CD8-positive, alpha-beta memory T cell (primary cell): ENCODE measurements at places on chromosomes 4 and X. TPM values are rescaled to one million over a fixed set of nuclear protein-coding genes. Genes with fewer than 3 reads are reported as not detected.

DNA sequence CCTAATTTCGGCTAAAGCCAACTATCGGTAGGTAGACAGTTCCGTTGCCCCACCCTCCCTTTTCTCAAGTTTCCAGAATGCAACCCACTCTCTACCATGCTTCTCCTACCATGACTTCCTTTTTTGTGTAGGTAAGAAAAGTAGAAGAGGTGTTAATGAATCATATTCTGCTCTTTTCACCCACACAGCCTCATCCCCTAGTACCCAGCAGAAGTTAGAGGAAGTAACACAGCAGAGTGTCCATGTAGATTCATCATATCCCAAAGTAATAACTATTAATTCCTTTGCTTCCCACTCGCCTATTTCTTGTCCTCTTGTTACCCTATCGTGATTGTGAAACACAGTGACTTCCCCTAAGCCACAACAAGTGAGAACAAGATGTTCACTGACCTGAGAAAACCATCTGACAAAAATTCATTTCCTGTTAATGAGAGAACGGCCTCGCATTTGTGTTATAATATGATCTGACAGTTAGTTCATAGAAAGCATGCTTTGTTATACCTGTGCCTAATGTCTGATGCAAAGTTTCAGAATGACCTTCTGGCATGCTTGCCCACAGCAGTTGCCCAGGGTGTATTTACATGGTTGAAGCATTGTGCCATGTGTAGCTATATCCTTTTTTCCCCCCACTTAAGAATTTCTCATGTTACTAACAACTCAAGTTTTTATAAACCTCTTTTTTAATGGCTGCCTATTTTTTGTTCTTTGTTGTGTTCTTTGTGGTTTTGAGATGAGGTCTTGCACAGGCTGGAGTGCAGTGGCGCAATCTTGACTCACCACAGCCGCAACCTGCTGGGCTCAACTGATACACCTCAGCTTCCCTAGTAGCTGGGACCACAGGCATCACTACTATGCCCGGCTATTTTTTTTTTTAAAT is 185.6 kb downstream of the RAP1GDS1 start:
- DNase-seq, result peak; percentile 61

The GRID2 gene
- not detected for total RNA-seq

The HOPX gene
- 171 TPM for total RNA-seq

DNA sequence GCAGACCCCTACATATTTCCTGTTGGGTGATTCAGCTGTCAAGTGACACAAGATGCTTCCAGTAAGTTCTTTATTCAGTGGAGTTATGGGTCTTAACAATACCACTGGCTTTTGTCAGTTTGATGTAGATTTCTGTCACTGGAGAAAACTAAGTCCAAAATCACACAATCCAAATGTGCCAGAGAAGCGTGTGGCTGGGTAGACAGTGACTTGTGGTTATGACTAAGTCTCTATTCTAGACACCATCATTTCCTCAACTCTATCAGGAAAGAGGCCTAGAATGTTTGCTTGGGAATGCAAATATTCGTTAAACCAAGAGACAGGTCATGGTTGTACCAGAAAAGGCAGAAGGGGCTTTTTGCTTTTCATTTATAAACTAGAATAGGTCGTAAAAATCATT is 54.4 kb upstream of the HS3ST1 start:
- no peak for DNase-seq

DNA sequence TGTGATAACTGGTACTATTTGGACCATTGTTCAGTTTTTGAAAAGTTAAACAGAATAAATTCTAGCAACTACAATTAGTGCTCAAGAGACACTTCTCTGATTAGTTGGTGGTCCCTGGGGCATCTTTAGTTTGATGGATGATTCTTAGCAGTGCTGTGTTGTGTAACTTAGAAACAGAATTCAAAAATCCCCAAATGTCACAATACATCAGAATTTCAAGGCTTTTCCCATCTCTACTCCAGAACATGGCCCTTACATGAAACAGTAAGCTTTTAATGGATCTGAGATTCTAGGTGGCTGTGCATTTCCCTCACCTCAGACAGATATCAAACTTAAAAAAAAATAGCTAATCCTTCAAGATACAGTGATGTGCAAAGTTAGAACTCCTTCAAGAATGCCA is 104.4 kb upstream of the CXCL13 start:
- no peak for DNase-seq

GRCh38 chr4:17915439-17915838 is 104.7 kb downstream of the NCAPG start:
- DNase-seq, result no peak

The PPP1R3F gene
- 4.5 TPM for total RNA-seq

- DNase-seq, result peak; percentile 52
Observed at GRCh38 chr4:109302361-109303139, at the start of gene COL25A1. Gene COL25A1 (minus strand): TSS chr4:109302658.

The LARP7 gene
- 46.1 TPM for total RNA-seq

The DAPP1 gene
- total RNA-seq, result 20.9 TPM

The QRFPR gene
- not detected for total RNA-seq

DNA sequence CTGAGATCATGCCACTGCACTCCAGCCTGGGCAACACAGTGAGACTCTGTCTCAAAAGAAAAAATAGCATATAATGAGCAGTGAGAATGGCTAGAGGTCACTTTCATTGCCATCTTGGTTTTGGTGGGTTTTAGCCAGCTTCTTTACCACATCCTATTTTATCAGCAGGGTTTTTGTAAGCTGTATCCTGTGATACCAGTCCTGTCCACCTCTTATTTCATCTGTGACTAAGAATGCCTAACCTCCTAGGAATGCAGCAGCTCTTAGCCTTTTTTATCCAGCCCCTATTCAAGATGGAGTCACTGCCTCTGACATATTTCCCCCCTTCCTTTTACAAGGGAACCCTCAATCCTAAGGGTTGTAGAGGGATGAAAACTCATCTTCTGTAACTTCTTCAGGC is 26.1 kb upstream of the IGFBP7 start:
- no peak for DNase-seq

DNA sequence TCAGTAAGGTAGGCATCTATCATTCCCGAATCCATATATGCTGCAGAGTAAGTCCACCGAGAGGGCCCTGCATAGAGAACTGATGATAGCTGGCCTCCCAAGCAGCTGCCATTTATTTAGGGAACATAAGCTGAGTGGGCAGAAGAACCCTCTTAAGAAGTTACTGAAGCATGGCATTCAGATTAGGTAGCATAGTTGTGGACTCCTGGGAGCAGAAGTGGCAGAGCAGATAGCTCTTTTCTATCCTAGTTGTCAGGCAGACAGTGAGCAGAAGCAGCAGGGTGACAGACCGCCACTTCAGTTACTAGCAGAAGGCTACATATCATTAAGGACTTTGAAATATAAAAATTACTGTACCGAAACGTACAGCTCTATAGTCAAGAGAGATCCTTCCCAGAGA is 454.7 kb downstream of the PPP4R3C start:
- no peak for DNase-seq

- no peak for DNase-seq
Observed at GRCh38 chrX:93420525-93421082, 252.8 kb downstream of the NAP1L3 start.

GRCh38 chr4:13559413-13559812 is 15.1 kb upstream of the NKX3-2 start:
- no peak for DNase-seq

The RBM47 gene
- 1.4 TPM for total RNA-seq

DNA sequence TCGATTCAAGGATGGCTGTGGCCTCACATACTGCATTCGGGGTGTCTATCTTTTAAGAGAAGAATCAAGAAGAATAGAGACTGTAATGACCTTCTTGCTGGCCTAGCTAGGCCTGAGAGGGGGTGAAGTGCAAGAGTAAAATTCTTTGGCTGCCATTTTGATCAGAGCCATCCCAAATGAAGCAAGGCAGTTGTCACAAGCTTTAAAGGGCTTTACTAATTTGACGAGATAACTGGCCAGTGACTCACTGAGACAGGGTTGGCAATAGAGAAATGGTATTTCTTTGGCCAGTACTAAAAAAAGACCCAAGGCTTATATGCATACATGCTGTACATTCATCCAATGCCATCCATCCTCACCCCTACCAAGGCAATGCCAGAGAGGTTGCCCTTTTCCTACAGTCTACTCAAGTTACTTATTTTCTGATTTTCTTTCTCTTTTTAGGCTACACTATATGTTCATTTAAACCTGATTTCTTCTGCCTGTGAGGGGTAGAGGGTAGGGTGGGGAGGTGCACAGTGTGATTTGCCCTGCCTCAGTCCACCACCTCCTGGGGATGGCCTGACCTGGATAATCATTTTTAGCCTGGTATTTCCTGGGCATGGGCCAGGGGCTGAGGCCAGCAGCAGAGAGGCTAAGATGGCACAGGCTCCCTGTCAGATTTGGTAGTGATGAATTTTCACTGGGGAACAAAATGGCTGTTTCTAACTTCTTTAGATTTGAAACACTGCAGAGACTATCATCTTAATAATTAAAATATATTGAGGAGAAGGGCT is 32.2 kb downstream of the ATG4A start:
- DNase-seq, result no peak

- DNase-seq, result peak; percentile 11
Observed at GRCh38 chr4:139656614-139657486, 8.8 kb upstream of the MGST2 start.

- no peak for DNase-seq
Observed at GRCh38 chrX:103540145-103540544, 20.9 kb upstream of the RAB40A start.
